ENCODE measurements at places on chromosomes 2 and 18.

- no peak for DNase-seq
Observed at GRCh38 chr2:199409759-199410529, 47.8 kb downstream of the SATB2 start.

GRCh38 chr2:240189686-240190085 lies 49.2 kb upstream of the OTOS start:
- no peak for DNase-seq

- no peak for DNase-seq
Observed at GRCh38 chr2:196066291-196067087, 2.1 kb downstream of the DNAH7 start.

DNA sequence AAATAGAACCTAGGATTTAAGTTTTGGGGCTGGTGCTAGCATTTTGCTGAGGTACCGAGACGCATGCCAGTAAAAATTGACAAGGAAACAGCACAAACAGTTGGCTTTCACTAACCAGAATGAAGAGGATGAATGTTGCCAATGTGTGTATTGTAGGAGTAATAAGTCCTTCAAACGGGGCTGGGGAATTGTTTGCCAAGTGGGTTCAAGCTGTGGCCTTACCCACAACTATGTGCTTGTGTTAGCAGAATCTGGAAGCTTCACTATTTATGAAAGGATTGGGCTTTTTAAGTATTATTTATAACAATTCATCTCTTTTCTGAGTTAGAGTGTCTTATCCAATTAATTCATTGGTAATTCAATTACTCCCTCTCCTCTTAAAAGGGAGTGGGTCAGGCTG lies 15.0 kb upstream of the KIF5C start:
- DNase-seq, result no peak
